ENCODE measurements at places on chromosomes 12 and 14.

- DNase-seq: no peak
Measured at GRCh38 chr14:102490456-102490855, 19.1 kb downstream of the ANKRD9 start.

DNA sequence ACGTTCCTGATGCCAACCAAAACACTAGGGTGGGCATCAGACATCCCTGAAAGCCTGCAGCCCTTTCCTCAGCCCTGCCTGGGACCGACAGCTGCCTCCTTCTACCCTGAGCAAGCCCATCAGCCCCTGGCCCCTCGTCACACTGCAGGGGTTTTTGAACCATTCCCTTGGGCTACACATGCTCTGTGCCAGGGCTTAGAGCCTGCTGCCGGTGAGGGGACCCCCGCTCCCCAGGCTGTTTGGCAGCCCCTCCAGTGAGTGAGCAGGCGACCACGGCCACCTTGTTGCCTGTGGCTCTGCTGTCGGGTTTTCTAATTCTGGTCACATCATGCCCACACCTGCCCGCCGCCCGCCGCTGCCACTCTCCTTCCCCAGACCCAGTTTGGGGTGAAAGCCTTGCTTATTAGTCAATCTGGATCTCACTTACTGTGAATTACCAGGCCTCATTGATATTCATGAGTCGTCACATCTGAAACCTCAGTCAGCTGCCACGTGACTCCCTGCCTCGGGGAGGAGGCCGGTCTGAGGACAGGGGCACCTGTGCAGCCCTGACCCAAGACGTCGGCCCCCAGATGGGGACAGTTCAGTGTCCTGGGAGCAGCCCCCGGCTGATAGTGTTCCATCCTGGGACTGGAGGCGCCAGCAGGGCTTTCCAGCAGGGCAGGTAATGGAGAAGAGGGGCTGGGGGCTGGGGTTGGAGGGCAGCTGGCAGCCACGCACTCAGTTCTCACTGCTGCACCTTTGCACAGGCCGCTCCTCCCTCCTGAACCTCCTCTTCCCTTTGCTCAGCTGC is 163.0 kb downstream of the RBM19 start:
- DNase-seq: no peak

GRCh38 chr14:51006781-51007211 is 62.5 kb upstream of the PYGL start:
- no peak for DNase-seq

DNA sequence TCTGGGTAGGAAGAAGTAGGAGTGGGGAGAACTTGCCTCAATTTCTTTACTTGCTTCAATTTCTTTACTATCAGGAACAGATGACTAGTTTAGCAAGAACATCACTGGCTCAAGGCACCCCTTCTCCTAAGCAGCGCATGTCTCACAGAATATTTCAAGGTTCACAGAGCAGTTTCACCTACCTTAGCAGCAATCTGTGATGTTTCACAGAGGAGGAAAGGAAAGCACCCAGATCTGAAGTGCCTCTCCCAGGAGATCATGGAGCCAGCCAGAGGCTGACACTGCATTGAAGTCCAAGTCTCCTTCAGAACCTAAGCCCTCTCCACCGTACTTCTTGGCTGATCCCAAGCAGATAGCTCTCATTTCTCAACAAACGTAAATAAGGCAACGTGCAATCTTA is 118.7 kb upstream of the PCED1B start:
- DNase-seq: no peak

- DNase-seq: no peak
Measured at GRCh38 chr12:65937161-65937641, 112.9 kb downstream of the HMGA2 start.

Measured in Panc1 (cell line).